ENCODE measurements at places on chromosomes 4 and X. TPM values are rescaled to one million over a fixed set of nuclear protein-coding genes. Genes with fewer than 3 reads are reported as not detected.

The KLHL13 gene
- 46.3 TPM for total RNA-seq

The CXCL3 gene
- total RNA-seq = 0.50 TPM

The MTHFD2L gene
- 11.3 TPM for total RNA-seq

The NPNT gene
- 0.50 TPM for total RNA-seq

GRCh38 chrX:136608295-136608933, 39.5 kb upstream of the CD40LG start:
- peak; percentile 52 for DNase-seq

DNA sequence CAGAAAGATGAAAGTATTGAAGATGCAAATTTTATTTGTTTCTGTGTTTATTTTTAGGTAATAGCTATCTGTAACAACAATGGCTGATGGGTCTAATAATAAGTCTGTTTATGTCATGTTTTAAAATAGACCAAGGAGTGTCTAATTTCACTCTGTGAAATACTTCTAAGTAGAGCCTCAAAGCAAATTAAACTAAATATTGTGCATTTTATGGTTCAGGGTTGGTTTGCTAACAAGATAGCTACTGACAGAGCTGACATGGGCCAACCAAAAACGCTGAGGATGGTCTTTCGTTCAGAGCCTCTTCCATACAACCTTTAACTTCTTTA, 437.6 kb upstream of the CTSO start:
- DNase-seq = no peak

- DNase-seq = no peak
These were observed 80.3 kb downstream of the PPEF2 start for GRCh38 chr4:75821966-75822365.

GRCh38 chr4:42306221-42307109, 90.8 kb upstream of the SHISA3 start:
- no peak for DNase-seq

DNA sequence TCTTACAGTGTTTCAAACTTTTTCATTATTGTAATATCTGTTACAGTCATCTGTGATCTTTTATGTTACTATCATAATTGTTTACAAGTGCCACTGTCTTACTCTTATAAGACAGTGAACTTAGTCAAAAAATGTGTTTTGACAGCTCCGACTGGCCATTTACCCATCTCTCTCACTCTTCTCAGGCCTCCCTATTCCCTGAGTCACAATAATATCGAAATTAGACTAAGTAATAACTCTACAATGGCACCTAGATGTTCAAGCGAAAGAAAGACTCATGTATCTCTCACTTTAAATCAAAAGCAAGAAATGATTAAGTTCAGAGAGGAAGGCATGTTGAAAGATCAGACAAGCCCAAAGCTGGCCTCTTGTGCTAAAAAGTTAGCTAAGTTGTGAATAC, 184.2 kb downstream of the CDS1 start:
- no peak for DNase-seq

- peak; percentile 83 for DNase-seq
These were observed 91.2 kb upstream of the C1QTNF7 start for GRCh38 chr4:15336410-15337167.

DNA sequence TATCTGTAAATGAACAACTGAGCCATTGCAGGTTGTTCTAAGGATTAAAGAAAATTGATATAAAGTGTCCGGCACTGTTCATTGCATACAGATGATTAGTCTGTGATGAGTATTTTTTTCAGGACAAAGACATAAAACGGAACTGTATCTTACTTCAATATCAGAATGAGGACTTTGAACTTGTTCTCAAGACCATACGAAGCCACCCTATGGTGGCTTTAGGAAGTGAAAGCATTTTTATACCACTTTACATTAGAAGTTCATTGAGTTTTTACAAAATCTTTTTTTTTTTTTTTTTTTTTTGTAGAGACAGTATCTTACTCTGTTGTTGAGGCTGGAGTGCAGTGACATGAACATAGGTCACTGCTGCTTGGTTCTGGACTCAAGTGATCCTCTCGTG, 45.2 kb upstream of the TRIM2 start:
- DNase-seq = peak; percentile 51

- DNase-seq = no peak
These were observed 398.2 kb upstream of the SPANXN1 start for GRCh38 chrX:144849141-144849540.

DNA sequence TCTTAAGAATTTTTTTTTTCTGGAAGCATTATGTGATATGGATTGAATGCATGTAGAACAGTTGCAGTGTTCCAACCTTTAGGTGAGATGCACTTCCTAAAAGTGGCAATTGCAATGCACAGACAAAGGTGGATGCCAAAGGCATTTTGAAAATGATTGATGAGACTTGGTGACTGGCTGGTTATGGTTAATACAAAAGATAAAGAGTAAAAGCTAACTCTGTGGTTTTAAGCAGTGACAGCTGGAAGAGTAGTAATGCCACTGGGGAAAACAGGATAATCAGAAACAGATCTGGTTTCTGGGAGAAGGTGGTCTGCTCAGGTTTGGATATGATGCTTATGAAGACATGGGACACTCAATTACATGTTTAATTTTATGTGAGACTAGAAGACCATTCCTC, 345.6 kb downstream of the RPA4 start:
- DNase-seq = no peak

DNA sequence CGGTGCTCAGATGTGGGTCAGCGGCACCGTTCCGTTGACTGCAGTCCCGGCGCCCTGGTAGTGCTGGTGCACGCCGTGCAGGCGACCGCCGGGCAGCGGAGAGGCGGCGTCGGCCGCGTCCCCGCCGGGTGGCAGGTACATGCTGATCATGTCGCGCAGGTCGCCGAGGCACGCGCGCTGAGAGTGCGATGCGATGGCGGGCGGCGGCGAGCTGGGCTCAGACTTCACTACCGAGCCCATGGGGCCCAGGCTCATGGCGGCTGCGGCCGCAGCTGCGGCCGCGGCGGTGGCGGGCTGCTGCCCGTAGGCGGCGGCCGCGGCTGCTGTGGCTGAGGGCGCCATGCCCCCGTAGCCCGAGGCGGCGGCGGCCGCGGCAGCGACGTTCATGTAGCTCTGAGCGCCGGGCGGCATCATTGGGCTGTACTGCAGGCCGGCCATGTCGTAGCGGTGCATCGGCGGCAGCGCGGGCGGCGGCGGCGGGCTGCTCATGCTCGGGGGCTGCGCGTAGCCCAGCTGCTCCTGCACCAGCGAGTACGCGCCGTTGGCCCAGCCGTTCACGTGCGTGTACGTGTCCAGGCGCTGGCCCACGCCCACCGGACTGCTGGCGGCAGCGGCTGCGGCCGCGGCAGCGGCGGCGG, 1.0 kb downstream of the SOX3 start:
- DNase-seq = peak; percentile 9

GRCh38 chrX:11792461-11793421, 34.7 kb downstream of the MSL3 start:
- DNase-seq = no peak

All from A673 (cell line).